Upper lobe of right lung (tissue), 1 donor: ENCODE measurements at places on chromosomes 4 and X. TPM values are rescaled to one million over a fixed set of nuclear protein-coding genes. Genes with fewer than 3 reads are reported as not detected.

GRCh38 chr4:47705326-47705981 is 132.4 kb downstream of the CORIN start:
- DNase-seq, result no peak

GRCh38 chrX:150482537-150483206 is 85.7 kb upstream of the MTM1 start:
- no peak for DNase-seq

GRCh38 chr4:143025081-143025704 is 159.5 kb upstream of the USP38 start:
- no peak for DNase-seq

GRCh38 chr4:21716531-21716930 is 232.0 kb downstream of the KCNIP4 start:
- no peak for DNase-seq

DNA sequence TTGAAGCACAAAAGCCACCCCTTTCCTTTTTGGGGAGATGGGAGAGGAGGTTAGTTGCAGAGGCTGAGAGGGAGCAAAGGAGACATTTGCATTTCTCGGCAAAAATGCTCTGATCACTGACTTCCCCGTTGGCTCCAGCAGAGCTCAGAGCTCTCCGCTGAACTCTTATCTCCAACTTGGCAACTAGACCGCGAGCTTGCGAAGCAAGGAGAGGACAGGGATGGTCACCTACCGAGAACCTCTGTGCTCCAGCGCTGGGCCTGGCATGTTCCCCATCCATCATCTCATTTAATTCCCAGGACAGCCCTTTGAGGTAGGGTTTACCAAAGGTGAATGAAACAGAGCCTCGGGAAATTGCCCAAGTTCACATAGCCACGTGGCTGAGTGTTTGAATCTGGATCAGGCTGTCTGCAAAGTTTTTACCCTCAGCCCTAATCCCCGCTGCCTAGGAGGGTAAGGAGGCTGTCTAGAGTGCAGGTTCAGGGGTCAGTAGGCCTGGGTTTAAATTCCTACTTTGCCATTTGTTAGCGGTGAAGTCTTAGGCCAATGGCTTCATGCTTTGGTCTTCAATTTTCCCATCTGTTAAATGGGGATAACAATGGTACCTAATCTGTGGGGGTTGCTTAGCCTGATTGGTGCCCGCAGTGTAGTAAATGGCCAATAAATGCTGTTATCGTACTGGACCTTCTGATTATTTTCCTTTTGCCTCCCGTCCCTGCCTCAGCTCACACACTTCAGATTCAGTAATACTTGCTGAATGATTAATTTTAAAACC is 3.8 kb upstream of the CITED1 start:
- DNase-seq, result no peak

DNA sequence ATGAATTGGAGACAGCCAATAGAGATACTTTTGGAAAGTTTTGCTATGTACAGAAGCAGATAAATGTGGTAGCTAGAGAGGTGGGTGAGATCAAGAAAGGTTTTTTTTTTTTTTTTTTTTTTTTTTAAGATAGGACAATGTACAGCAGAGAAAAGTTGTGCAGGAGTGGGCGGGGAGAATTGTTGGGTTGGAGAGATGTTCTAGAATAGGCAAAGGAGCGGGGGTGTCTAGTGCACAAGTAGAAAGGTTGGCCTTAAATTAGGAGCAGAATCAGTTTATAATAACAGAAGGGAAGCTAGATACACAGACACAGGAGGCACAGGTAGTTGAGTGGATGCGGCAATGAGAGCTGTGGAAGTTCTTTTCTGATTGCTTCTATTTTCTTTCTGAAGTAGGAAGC is 66.2 kb upstream of the PGK1 start:
- no peak for DNase-seq

DNA sequence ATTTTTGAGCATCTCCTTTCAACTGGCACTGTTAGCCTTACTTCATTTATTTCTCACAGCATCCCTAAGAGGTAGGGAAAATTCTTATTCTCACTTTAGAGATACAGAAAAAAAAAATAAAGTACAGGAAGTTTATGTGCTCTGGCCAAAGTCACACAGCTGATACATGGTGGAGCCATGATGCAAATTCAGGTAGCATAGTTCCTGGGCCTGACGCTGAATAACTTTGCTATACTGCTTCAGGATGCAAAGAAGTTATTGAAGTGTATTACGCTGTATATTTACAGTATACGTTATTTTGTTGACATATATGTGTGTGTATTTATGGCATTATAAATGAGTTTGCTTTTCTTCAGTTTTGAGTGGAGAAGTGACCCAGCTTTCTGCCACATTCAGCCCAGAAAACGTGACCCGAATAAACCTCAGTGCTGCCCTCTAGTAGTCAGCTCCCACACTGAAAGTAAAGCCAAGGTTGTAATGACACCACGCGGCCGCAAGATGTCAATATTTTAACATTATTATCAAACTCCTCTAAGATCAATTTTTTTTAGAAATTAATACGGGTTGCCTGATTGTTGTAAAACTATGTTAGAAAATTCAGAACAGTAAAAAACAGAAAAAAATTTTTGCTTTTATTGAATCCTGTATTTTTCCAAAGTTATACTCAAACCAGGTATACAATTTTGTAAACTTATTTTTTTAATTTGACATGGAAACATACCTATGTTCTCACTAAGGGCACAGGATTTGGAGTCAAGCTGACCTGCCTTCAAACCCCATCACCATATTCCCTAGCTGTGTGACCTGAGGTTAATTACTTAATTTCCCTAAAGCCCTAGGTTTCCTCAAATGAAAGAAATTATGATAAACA is 3.8 kb upstream of the GUCY2F start:
- DNase-seq, result peak; percentile 58

DNA sequence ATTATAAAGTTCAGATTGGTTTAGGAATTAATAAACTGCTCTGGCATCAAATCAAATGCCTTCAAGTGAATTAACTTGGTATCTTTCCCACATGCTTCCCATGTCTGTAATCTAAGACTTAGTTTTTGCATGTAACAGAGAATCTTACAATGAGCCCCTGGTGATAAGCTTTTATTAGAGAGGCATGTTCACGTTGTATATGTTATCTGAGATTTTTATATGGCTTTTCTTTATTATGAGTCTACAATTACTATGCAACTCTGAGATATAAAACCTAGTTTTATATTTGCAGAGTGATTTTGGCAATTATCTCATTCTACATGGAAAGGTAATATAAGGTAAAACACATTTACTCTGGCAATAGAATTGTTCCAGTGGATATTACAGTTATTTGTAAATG is 1578.4 kb upstream of the IGFBP7 start:
- DNase-seq, result no peak

NWD2 gene
- total RNA-seq, result not detected

NPY1R gene
- total RNA-seq, result 4.6 TPM
